ENCODE measurements at places on chromosomes 13 and 19. TPM values are rescaled to one million over a fixed set of nuclear protein-coding genes. Genes with fewer than 3 reads are reported as not detected.

The ATP12A gene
- total RNA-seq = 4.5 TPM

The RDH8 gene
- total RNA-seq = not detected

The STOML3 gene
- not detected for total RNA-seq

The TLE2 gene
- total RNA-seq = 3.1 TPM

The TSKS gene
- 0.34 TPM for total RNA-seq

The CYP2A6 gene
- not detected for total RNA-seq

The SLC1A6 gene
- not detected for total RNA-seq

The HS6ST3 gene
- not detected for total RNA-seq

The ZNF547 gene
- 2.7 TPM for total RNA-seq

The UQCRFS1 gene
- 51.1 TPM for total RNA-seq

The FAM216B gene
- not detected for total RNA-seq

The C5AR1 gene
- total RNA-seq = 0.86 TPM

The PSG7 gene
- total RNA-seq = not detected

The ONECUT3 gene
- total RNA-seq = not detected

The LCP1 gene
- total RNA-seq = 848 TPM

Measured in activated CD8-positive, alpha-beta memory T cell treated with anti-CD3 and anti-CD28 coated beads for 36 hours (primary cell).